ENCODE measurements at places on chromosomes 2 and 18.

DNA sequence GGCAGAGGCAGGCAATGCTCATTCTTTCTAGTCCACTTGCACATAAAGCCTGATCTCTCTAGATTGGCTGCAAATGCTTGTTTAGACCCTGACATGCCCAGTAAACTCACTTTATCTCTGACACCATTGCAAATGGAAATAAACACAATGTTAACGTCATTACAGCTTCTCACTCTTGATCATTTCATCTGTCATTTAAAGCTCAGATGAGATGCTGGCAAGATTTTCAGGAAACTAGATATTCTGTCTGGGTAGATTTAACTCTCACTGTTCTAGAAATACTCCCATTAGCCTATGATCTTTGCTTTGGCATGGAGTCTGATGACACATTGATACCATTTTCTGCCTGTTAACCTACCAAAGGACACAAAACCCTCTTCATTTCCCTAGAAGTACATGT lies 320.7 kb upstream of the HNRNPA3 start:
- no peak for DNase-seq

- DNase-seq = no peak
These were observed 169.2 kb upstream of the GLI2 start for GRCh38 chr2:120566331-120567035.

GRCh38 chr18:39871961-39872360 lies 2083.1 kb upstream of the PIK3C3 start:
- no peak for DNase-seq

GRCh38 chr18:26721854-26722564 lies 143.5 kb downstream of the AQP4 start:
- no peak for DNase-seq

DNA sequence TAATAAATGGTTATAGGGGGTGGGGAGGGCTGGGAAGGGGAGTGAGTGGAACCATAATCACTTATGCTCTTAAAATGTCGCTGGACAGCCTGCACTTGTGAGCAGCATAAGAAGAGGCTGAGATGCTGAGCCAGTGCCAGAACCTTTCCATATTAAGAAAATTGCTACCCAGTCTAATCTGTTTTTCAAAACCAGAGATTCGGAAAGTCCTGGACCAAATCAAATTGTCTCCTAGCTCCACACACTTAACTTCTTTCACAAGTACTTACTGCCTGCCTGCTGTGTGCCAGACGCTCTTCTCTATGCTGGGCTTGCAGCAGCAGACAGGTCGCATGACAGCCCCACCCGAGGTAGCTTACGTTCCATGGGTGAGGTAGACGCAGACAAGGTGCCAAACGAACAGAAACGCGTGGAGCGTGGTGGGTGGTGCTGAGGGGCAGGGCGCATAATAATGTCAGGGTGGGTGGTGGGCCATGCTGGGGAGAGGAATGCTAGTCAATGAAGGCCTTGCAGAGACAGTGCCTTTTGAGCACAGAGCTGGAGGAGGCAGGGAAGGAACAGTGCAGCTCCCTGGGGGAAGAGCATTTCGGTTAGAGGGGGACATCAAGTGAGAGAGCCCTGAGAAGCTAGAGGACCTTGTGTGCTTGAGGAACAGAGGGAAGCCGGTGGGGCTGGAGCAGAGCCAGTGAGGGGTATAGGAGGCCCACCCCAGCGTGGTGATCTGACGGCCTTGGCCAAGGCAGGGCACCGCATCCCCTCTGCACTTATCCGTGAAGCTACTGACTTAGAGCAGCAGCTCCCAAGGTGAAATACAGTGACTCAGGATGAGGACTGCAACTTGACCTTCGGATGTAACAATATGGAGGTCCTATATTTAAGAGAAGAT lies 123.5 kb upstream of the DAPL1 start:
- no peak for DNase-seq

DNA sequence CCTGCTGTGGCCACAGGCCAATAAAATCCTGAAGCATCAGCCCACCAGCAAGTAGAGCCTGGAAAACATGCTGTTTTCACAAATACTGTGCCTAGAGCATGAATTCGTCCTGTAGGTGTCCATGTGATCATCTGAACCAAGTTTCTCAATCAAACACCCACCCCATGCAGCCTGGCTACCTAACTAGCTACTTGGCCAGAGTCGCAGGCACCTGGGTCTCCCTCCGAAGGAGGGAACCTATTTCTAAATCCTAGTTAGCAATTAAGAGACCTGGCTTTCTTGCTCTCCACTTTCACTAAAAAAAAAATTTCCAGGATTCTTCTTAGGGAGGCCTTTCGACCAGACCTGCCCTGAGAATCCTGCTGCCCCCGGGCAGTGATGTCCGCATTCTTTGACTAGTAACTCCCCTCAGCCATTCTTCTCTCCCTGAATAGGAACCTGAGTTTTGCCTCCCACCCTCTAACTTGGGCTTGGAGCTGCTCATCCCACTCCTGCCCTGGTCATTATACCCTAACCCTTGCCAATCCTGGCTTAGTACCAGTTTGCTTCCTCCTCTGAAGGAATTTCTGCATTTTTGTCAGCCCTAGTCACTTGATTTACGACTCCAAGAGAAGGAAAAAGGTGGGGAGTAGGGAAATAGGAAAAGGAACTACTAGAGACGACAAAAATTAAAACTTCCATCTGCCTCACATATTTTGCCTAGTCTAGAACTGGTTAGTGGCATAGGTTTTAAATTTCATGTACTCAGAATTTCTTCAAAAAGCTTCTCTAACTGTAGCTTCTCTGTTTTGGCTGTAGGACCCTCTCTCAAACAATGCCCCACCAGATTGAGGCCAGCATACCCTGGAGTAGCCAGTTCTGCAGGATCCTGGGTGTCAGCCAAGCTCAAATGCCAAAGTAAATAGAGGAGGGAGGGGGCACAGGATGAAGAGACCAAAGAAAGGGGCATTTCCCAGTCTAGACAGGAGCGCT lies 25.4 kb upstream of the TANK start:
- no peak for DNase-seq

GRCh38 chr2:197265924-197266323 lies 44.7 kb downstream of the ANKRD44 start:
- DNase-seq = no peak

DNA sequence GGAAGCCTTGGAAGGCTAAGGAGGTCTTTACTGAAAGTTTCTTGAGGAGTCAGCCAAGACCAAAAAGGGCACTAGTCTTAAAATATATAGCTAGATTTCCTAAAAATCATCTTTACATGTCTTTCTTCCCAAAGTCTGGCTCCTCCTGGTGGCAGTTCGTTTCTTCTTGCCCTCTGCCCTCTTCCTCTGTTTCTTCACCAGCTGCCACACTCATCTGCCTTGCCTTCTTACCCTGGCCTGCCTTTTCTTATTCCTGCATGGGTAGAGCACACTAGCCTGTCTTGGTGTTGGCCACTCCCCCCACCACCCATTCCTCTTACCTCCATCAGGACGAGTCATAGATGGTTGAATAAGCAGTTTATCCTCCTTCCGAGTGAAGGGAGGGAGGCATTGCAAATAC lies 129.8 kb downstream of the RAPGEF4 start:
- DNase-seq = no peak

DNA sequence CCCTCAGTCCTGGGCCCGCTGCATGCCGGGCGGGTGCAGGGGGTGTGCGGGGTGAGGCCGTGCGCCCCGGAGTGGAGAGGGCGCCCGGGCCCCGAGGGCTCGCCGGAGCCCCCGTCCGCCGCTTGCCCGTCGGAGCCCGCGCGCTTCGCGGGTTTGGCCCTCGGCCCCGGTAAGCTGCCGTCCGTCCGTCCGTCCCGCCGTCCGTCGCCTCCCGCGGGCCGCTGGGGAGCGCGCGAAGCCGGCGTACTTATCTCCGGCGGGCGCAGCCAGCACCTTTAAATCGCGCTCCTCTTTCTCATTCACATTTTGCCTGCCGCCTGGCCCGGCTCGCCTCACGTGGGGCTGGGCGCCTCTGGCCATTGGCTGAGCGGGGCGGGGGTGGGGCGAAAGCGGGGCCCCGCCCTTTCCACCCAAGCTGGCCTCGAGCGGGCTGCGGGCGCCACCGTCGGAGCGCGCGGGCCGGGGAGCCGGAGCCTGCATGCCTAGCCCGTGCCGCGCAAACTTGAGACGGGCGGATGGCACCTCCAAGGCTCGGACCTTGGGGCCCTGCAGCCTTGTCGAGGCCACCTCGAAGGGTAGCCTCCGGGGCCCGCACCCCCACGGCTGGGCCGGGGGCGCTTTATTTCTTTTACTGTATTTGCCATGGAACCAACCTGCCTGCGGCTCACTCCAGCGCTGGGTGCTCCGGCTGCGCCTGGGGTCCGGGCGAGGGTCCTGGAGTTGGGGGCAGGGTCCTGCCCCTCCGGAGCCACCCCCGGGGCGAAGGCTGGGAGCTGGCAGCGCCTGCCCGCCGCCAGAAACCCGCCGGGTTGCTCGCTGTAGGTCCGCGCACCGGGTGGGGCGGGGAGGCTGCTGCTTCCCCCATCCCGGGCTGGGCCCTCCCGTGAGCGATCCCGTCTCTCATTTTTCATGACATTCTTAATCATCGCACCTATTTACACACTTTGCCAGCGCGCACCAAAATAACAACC lies at the start of gene GBX2:
GBX2 (minus strand) TSS at position 277 of the 971 bp plus-strand sequence. CDS start 415 bp downstream, outside the sequence.
- no peak for DNase-seq
